ENCODE measurements at places on chromosomes 11 and 22. TPM values are rescaled to one million over a fixed set of nuclear protein-coding genes. Genes with fewer than 3 reads are reported as not detected.

TRIM66 gene
- total RNA-seq, result 0.83 TPM

- no peak for DNase-seq
Measured at GRCh38 chr11:115297330-115297729, 206.9 kb downstream of the CADM1 start.

TPBGL gene
- total RNA-seq, result not detected

DNA sequence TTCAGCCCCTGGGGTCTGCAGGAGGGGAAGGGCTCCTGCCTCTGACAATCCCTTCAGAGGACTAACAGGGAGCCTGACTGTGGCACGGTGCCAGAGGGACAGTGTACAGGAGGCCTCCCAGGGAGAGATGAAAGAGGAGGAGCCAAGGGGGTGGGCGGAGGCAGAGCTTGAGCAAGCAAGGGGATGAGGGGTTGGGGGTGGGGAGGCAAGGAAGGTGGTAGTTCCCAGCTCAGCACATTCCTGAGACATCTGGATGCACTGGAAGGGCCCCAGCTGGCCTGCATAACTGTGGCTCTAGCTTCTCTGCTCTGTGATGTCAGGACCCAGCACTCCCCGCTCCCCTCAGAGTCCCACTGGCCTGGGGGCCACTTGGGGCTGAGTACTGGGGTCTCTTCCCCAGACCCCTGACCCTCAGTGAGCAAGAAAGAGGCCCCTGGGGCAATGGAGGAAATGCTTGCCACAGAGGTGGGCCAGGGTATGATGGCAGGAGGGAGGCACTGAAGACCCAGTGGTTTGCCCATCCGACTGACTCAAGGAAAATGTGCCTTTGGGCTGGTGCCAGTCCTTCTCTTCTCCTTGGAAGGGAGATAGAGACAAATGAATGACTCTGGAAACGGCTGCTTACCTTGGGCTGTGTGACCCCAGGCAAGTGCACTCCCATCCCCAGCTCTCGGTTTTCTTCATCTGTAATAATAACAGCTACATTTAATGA is 13.3 kb downstream of the CREB3L1 start:
- DNase-seq, result peak; percentile 95

ABCG4 gene
- 0.31 TPM for total RNA-seq

DNA sequence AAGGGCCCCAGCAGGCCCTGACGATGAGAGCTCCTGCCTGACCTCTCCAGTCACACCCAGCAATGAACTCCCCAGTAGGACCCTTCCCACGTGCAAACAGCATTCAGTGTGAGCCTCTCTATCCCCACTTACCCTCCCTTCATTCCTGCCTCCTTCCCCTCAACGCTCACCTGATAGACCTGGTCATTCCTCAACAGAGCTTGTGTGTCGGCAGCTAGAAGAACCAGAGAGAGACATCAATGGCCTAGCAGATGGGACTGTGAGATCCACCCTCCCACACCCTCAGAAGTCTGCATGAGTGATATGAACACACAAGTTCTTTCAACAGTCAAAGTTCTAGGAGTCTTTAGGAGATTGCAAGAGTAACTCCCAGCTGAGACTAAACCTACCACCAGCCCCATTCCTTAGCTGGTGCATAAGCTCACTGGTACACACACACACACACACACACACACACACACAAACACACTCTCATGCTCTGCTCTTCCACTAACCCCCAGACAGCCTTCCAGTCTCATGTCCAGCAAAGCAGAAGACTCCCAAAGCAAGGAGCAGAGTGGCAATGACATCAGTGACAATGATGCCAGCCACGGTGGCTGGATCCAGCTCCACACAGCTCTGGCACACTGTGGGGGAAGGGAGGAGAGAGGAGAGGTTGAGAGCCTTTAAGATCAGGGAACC is 3.1 kb downstream of the CD3D start:
- no peak for DNase-seq

DNA sequence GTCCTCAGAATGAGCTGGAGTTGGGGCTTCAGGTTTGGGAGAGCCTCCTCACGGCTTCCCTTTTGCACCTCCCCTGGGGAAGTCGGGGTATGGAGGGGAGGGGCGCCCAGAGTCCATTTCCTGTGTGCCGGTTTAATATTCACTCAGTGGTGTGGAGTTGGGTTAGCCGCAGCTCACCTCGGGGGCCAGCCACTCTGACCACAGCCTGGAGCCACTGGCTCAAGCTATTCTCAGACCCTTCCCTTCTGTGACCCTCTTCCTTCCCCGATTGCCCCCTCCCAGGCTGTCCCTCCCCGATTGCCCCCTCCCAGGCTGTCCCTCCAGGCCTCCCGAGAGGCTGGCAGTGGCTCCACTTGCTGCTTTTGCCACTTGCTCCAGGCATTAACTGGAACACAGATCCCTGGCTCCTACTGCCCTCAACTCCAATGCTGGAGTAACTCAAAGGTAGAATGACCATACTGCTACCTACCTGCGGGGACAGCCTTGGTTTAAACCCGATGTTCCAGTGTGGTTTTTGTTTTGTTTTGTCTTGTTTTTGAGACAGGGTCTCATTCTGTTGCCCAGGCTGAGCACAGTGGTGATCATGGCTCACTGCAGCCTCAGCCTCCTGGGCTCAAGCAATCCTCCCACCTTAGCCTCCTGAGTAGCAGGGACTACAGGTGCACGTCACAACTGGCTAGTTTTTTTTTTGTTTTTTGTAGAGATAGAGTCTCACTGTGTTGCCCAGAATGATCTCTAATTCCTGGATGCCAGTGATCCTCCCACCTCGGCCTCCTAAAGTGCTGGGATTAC is 29.3 kb downstream of the RPUSD4 start:
- peak; percentile 63 for DNase-seq

- no peak for DNase-seq
Measured at GRCh38 chr11:26558190-26558589, 13.9 kb downstream of the MUC15 start.

C22orf31 gene
- total RNA-seq, result not detected

NEFH gene
- total RNA-seq, result 2.0 TPM

DNA sequence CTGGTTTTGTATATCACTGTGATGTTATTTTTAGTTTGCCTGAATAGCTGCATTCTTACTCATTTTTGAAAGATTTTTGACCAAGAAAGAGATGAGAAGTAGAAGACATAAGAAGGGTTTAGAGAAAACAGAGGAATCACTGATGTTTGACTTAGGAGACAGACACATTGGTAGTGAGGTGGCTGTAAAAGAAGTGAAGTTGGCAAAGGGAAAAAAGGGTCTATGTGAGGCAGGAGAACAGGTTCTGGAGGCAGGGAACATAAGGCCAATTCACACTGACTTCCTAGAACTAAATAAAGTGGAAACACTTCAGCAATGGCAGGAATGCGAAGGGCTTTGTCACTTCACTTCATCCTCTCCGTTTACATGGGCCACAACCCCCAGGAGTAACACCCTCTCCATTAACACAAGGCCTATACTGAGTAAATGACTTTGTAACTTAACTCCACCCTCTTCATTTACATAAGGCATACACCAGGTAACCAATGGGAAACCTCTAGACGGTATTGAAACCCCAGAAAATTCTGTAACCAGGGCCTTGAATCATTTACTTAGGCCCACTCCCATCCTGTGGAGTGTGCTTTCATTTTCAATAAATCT is 36.5 kb downstream of the CTSC start:
- DNase-seq, result peak; percentile 42

DNA sequence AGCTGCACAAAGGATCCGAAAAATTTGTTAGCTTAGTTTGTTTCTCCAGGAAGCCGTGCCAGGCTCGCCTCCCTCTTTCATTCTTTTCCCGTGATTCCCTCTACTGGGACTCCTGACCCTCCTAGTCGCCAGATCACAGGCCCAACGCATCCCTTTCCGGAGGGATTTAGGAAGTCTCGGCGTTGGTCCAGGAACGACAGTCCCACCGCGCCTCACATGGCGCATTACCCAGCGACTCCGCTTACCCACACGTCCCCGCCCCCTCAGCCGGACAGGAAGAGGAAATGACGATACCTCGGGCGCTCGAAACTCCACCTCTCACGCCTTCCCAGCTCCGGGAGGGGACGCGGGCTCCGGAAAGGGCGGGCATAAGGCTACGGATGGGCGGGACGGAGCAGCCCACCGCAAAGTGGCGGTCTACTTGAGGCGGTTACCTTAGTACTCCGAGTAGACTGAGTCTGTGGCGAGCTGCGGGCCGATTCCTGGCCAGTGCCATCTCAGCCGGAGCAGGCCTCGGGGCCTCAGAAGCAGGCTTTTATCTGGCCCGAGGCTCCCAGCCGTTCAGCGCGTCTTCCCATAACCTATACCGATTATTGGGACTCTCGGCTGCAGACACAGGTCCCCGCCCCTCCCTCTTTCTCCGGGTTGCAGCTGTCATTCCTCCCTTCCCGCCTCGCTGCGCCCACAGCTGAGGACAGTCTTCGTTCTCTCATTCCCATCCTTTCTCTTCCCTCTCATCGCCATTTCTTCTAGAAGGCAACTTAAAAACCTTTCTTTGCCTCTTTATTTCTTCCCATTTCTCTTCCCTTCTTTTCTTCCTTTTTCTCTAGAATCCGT is at the start of gene CCDC15:
CCDC15 (plus strand) TSS at position 450 of the 837 bp plus-strand sequence. CDS start 531 bp downstream, outside the sequence.
- peak; percentile 84 for DNase-seq

DNA sequence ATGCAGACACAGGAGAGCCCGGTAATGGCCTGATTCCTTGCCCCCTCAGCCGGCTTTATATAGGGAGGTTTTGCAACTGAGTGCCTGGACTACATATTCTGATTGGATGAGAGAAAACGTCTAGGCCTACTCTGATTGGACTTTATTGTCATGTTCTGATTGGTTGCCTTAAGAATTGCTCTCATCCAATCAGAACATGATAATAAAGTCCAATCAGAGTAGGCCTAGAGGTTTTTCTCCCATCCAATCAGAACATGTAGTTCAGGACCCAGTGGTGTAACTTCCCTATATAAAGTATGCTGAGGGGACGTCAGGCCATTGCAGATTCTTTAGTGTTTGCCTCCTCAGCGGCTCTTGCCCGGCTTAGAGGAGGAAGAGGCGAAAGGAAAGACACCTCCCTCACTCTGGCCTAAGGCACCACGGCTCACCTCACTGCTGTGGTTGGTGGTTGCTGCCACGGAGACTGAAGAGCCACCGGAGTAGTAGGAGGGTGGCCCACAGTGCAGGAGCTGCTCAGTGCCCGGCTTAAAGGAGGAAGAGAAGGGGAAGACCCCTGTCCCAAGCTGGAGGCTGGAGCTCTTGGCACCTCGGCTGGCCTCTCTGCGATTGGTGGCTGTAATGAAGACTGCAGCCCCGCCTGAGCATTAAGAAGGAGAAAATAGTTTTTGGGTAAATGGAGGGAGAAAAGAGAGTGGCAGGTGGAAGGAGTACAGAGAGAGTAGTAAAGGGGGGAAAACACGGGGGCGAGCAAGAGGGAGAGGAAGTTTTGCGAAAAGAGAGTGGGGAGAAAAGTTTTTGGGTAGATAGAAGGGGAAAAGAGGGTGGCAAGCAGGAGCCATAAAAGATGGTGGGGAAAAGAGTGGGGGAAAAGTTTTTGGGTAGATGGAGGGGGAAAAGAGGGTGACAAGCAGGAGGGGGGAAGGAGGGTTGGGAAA is 116.7 kb upstream of the SERPIND1 start:
- no peak for DNase-seq

- no peak for DNase-seq
Measured at GRCh38 chr11:122146475-122146874, 30.5 kb upstream of the BLID start.

DNA sequence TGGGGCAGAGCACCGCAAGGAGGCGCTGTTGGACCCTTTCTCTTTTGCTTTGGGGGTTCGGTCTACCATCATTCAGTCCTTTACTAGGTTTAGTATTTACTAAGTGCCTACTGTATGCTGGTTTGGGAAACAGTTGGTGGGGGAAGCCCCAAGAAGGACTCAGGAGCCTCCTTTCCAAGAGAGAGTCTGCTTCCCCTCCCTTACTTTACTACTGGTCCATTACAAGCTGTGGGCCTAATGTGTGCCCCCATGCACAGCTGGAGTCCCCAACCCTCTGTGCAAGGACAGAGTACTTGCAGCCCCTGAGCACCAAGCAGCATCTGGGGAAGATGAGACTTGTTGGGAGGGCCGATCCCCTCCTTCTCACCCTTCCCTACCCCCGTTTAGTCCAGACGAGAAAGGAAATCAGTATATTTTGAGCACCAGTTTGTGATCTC is 876 bp upstream of the UBE2L6 start:
- DNase-seq, result no peak

C11orf86 gene
- 0.26 TPM for total RNA-seq

- peak; percentile 47 for DNase-seq
Measured at GRCh38 chr11:702462-703461, 3.3 kb upstream of the EPS8L2 start.

IL18 gene
- total RNA-seq, result not detected

GRCh38 chr11:125235071-125235471 is 70.5 kb downstream of the PKNOX2 start:
- DNase-seq, result no peak

TUG1 gene
- 44.1 TPM for total RNA-seq

GRCh38 chr22:28715611-28716010 is 26.0 kb downstream of the CHEK2 start:
- no peak for DNase-seq

LRRC4C gene
- 0.66 TPM for total RNA-seq

CBLIF gene
- total RNA-seq, result not detected

DNA sequence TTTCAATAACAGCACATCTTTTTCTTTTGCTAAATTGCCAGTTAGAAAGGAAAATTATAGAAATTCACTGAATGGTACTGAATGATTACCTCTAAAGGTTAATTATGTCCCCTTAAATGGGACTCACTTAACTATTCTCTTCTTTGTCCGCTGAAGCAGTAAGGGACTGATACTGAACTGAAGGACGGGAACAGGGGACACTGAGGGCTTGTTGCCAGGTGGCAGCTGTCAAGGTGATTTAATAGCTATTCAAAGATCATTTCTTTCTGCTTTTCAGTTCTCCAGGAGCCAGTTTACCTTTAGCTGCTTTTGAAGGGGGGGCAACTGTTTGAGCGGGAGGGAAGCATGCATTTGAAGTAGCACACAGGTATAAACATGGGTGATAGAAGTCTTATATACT is 325.4 kb upstream of the CCDC90B start:
- DNase-seq, result no peak

TNNT3 gene
- not detected for total RNA-seq

BAIAP2L2 gene
- total RNA-seq, result 2.7 TPM

MUC5AC gene
- total RNA-seq, result not detected

All from H7 (cell line).